ENCODE measurements at places on chromosomes 7 and 10. TPM values are rescaled to one million over a fixed set of nuclear protein-coding genes. Genes with fewer than 3 reads are reported as not detected.
A peak's percentile ranks its signal among the peaks of the same experiment; 100 is the strongest.

DNA sequence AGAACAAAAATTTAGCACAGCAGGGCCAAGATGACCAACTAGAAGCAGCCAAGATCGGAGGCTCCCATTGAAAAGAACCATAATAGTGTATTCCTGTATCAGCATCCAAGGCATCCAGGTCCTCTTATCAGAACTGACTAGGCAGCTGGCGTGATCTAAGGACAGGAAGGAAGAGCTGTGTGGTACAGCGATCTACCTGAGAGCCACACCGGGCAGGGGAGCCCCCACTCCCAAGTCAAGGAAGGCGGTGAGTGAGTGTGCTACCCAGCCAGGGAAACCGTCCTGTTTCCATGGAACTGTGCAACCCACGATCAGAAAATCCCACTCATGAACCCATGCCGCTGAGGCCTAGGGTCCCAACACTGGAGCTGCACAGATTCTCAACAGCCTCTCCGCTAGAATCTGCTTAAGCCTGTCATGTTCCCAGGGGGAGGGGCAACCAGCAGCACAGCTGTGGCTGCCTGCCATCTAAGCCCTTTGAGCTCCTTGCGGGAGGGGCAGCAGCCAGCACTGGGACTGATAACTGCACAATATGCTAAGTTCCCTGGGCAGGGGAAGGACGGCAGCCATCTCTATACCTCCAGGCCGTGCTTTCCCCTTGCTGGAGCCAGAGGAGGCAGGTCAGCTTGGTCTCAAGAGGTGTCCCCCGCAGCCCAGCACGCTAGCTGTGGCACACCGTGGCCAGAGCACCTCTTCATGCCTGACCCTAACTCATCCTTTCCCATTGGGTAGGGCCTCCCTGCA lies 213.0 kb upstream of the SMIM30 start:
- no peak for DNase-seq

ZNF775 gene
- total RNA-seq = 10.7 TPM

- DNase-seq = no peak
Measured at GRCh38 chr7:23893942-23894891, 184.2 kb downstream of the STK31 start.

GRCh38 chr7:150992833-150993302 lies 2.1 kb downstream of the NOS3 start:
- DNase-seq = no peak

DNA sequence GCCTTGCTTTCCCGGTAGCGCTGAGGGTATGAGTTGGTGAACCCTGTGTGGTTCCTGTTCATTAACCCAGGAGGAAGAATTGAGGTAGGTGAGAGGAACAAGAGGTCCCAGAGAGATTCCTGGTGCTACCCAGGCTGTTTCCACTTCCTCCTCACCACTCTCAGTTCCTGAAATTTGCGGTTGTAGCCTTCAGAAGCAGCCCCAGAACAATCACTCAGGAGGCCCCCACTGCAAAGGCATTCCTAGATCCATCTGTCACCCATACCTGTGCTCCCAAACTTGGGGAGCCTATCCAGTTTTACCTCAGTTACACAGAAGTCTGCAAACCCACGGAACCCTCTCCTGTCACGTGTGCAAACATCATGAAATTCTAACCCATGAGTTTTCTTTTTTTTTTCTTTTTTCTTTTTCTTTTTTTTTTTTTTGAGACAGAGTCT lies 9.0 kb upstream of the PIP4K2A start:
- no peak for DNase-seq

GRCh38 chr7:24381894-24382505 lies 98.0 kb downstream of the NPY start:
- peak; percentile 28 for DNase-seq

GRCh38 chr7:101996876-101997275 lies 179.4 kb downstream of the CUX1 start:
- DNase-seq = no peak

FAM237B gene
- total RNA-seq = not detected
